ENCODE measurements at places on chromosomes 7 and 10.

GRCh38 chr7:144725070-144725469, 110.8 kb downstream of the TPK1 start:
- DNase-seq: no peak

- DNase-seq: no peak
These were observed 311.6 kb downstream of the PCLO start for GRCh38 chr7:82851121-82851520.

DNA sequence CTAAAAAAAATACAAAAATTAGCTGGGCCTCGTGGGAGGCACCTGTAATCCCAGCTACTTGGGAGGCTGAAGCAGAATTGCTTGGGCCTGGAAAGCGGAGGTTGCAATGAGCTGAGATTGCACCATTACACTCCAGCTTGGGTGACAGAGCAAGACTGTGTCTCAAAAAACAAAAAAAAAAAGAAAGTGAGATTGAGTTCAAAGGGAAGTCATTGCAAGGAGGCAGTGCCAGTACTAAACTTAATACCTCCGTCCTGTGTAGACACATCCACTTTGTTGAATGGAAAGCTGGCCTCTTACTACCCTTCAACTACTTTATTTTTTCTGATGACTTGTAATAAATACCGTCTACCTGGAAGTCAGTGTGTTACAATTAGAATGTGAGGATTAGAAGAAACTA, 31.0 kb downstream of the AHCYL2 start:
- DNase-seq: no peak

GRCh38 chr7:82803411-82803810, 359.3 kb downstream of the PCLO start:
- no peak for DNase-seq

DNA sequence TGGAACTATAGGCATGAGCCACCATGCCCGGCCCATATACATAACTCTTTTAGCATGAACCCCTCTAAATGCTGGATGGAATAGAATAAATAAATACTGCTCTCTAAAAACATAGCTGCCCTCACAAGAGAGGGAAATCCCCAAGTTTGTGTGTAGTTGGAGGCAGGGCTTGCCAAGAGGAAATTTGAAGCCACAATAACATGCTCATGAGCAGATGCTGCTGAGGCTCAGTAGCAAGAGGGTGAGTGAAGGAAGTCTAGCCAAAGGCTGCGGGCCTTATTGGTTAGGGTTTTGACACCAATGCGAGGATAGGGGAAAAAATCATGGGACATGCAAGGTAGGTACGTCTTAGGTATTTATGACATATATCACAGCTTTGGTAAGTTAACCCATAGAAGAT, 17.3 kb downstream of the TPK1 start:
- no peak for DNase-seq

- DNase-seq: no peak
These were observed 6.9 kb downstream of the MTG1 start for GRCh38 chr10:133400624-133401424.

DNA sequence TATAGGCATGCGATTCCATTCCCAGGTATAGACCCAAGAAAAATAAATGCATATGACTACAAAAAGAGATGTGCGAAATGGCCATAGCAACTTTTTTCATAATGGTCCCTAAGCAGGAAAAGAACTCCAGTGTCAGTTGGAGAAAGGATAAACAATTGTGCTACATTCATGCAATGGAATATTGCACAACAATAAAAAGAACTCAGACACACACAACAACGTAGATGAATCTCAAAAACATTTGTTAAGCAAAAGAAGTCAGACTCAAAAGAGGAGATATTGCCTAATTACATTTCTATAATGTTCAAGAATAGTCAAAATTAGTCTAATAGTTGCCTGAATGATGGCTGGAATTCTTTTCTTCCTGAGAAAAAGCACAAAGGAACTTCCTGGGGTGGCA, 141.1 kb upstream of the GLI3 start:
- DNase-seq: no peak

DNA sequence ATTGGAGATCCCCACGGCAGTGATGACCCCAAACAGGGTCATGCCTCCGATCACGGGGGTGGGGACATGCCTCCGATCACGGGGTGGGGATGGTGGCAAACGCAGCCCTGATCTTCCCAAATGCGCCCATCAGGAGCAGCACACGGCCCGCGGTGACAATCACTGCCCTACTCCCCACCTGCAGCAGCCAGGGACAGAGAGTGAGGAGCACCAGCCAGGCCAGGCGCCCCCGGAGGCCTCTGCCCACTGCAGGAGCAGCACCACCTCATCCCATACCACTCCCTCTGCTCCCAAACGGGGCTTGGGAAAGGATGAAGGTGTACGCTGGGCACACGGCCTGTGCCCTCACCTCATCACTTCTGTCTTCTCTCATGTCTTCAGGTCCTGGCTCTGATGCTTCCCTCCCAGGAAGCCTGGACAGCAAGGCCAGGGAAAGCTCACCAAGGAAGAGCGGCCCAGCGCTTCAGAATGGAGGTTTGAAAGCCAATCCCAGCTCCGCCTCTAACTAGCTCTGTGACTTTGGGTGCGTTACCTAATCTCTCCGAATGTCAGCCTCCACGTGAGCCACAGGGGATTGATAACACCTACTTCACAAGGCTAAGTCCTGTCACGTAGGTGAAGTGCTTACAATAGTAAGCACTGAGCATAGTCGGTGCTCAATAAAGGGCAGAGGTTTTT, 37.1 kb downstream of the STRA8 start:
- DNase-seq: no peak

- no peak for DNase-seq
These were observed 163.2 kb upstream of the GPR26 start for GRCh38 chr10:123502983-123503382.

- DNase-seq: peak; percentile 70
These were observed 68.2 kb downstream of the DNAJB6 start for GRCh38 chr7:157404845-157405481.

GRCh38 chr10:120557311-120557710, 100.3 kb downstream of the PLPP4 start:
- DNase-seq: no peak

All from fibroblast of the conjunctiva (primary cell).